H9 (cell line): ENCODE measurements at places on chromosomes 3 and 15.

GRCh38 chr3:49294343-49294742, 17.3 kb upstream of the C3orf62 start:
- no peak for DNase-seq

- DNase-seq: no peak
These were observed 39.9 kb upstream of the MB21D2 start for GRCh38 chr3:192957441-192958021.

GRCh38 chr3:89032346-89033013, 74.9 kb upstream of the EPHA3 start:
- DNase-seq: no peak

DNA sequence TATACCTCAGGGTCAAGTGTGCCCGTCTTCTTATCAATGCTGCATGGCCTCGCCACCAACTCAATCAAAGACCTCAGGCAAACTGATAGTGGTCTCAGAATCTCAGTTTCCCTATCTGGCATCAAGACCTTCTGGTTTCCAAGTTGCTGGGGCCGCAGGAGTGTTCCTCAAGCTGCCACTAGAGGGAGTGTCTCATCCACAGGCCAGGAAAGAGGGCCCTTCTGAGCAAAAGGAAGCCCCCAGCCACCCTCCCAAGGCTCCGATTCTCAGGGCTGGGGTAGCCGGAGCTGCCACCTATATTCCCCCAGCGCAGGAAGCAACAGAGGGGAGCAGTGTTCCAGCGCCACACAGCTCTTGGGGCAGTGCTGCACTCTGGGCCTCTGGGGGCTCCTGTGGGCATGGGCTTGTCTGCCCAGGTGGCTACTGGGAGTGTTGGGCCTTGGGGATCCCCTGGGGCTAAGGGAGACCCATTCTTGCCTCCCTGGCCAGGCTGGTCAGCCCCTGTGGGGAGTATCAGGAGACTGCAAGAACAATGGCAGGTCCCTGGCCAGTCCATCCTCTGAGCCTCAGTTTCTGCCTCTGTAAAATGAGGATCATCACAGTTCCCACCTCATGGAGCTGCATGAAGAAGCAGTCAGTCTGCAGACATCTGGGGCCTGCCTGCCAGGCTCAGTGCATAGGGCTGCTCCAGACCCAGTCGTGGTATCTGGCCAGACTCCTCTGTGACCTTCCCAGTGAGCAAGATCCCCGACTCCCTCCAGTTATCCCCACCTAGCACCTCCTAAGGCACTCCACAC, 23.4 kb upstream of the SEC13 start:
- DNase-seq: peak; percentile 79

DNA sequence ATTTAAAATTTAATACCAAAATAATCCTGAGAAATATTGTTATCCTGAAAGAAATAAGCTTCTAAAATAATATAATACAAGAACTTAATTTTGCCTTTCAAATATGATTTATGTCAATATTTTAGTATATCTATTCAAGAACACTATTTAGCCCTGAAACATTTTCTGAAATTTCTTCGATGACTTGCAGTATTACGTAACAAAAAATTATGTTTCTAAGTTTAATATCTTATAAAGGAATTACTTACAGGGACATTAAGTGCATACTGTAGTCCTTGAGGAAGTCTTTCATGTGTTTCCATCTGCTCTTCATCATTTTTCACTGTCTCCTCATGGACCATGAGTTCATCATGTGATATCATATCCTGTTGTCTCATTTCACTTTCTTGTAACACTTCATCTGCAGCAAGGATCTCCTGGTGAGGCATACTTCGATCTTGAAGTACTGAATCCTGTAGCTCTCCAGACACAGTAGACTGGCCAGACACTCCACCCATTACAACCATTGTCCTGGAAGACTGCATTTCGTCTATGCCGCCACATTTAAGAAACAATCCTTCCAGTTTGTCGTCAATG, 62.0 kb downstream of the ZNF148 start:
- DNase-seq: no peak
